ENCODE measurements at places on chromosomes 11 and 22. TPM values are rescaled to one million over a fixed set of nuclear protein-coding genes. Genes with fewer than 3 reads are reported as not detected.

DNA sequence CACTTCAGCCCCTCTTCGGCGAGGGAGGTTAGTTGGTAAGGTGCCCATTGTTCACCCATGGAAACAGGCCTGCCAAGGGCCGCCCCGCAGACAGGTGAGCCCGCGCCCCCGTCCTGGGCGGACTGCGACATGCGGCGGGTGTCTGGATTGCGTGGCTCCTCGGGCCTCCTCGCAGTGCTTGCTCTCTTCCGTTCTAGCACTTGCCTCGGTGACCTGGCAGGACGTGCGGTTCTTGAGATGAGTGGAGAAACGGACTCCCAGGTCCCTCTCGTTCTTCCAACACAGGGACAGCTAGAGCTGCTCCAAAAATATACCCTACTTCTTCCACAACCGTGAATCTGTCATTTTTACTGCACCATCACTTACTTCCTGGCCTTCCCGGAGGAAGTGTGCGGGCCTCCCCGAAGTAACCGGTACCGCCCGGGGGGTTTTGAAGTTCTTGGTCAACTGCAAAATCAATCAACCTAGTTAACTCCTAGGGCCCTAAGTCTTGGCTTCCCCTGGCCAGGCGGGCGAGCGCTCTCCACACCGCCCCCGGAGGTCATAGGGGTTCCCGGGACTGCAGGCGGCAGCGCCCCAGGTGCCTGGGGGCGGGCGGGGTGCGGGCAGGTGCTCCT is 745 bp upstream of the ZBTB44 start:
- H3K4me3 ChIP-seq: peak overlapping the region; percentile 66
- H3K27ac ChIP-seq: no peak overlapping the region
- DNase-seq: no peak
- H3K27me3 ChIP-seq: peaks cover 2% of the 10 kb centered on the region

APOA1 gene
- 6.0 TPM for total RNA-seq

DNA sequence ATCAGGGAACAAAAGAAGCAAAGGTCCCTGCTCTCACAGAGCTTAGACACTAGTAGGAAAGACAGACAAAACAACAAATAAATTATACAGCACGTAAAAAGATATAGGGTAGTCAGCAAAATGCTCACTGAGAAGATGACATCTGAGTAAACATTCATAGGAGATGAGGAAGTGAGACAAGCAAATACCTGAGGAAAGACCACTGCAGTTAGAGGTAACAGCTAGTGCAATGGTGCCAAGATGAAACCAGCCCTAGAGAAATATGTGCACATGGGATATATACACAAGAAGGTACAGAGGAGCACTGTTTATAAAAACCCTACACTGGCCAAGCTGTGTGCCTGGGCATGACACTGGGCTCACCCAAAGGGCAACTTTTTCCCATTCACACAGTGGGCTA is 9.8 kb downstream of the CYP2R1 start:
- H3K27ac ChIP-seq: no peak overlapping the region
- no peaks in the 10 kb centered on the region for H3K27me3 ChIP-seq
- no peaks in the 10 kb centered on the region for H3K4me1 ChIP-seq
- peaks cover 5% of the 10 kb centered on the region for H3K36me3 ChIP-seq
- DNase-seq: no peak

- no peak overlapping the region for H3K27ac ChIP-seq
- H3K27me3 ChIP-seq: no peaks in the 10 kb centered on the region
- H3K4me1 ChIP-seq: peaks cover 6% of the 10 kb centered on the region
- no peaks in the 10 kb centered on the region for H3K36me3 ChIP-seq
- no peak for DNase-seq
Observed at GRCh38 chr11:110079726-110080125, 13.5 kb upstream of the ZC3H12C start.

UPK2 gene
- not detected for total RNA-seq

DNA sequence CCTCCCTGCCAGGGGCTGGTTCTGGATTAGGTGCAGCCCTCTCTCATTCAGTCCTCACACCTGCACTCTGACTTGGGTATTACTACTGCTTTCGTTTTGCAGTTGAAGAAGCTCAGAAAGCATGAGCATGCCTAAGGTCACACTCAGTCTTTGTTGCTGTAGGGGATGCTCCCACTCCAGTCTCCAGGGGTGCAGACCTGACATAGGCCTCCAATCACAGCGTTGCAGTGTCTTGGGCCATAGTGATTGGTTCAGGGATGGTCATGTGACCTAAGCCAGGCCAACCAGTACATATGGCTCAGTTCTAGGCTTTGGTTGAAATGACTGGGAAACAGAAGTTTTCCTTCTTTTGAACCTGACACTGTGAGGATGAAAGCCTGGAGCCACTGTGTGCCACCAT is 61.7 kb downstream of the FBXO7 start:
- H3K27me3 ChIP-seq: peaks cover 9% of the 10 kb centered on the region
- H3K4me1 ChIP-seq: peaks cover 26% of the 10 kb centered on the region
- no peak for DNase-seq
- no peak overlapping the region for H3K4me3 ChIP-seq
- H3K36me3 ChIP-seq: no peaks in the 10 kb centered on the region

DNA sequence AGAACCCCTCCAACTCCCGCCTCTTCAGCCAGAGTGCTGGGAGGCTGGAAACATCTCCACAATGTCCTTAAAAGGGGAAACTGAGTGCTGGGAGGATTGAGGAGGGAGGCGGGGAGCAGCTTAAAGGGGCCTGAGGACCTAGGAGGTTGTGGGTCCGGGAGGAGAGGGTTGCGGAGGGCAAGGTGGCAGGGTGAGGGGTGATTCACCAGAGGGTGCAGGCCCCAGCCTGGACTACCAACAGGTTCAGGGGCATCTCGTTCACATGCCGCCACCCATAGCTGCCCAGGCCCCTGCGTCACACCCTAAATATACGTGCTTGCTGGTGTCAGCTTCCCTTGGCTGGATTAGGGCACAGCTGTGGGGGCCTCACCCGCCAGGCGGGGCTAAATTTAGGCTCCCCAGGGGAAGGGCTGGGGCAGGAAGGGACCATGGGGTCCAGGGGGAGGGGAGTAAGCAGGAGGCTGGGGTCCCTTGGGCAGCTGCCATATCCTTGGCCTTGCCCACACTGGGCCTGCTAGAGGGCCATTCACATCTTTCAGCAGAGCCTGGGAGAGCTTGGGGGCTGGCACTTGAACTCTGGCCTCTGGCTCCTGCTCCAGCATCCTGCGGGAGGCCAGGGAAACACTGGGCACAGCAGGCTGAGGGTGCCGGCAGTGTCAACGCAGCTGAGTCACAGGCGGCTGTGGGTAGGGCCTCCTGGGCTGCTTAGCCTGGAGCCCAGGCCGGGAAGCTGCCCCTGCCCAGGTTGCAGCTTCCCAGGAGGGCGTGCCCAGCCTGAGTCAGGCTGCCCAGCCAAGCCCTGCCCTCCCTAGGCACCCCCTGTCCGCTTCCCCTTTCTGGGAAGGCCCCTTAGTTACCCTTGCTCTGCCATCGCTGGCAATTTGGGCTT is 1.3 kb downstream of the EHBP1L1 start:
- DNase-seq: peak; percentile 48
- peak overlapping the region; percentile 49 for H3K4me3 ChIP-seq

DNA sequence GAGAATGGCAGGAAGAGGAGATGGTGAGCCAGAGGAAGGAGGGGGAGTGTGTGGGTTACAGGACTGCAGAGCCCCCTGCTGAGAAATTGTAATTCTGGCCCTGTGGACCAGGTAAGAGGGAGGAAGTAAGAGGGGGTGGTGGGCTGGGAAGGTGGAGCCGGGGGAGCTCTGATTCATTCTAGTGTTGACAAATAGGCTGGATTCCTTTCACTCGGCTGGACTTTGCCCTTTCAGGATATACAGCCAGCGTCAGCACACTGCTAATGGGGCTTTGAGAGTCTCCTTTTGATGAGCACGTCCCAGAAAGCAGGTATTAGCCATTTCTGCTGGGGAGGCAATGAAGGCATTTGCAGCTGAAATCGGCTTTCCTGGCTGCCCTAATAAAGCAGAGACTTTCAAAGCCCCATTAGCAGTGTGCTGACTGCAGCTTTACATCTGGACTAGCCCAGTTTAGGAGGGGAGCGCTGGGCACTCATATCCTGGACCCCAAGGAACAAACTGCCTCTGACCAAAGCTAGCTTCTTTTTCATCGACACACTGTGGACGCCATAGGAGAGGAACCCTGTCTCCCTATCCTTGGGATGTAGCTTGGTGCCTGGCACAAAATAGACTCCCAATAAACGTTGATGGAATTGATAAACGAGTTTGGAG is 44.8 kb upstream of the CADM1 start:
- H3K27me3 ChIP-seq: no peaks in the 10 kb centered on the region
- H3K4me1 ChIP-seq: no peaks in the 10 kb centered on the region
- no peak for DNase-seq

GRCh38 chr11:8190431-8190830 is 21.6 kb upstream of the RIC3 start:
- H3K4me3 ChIP-seq: no peak overlapping the region
- peaks cover 9% of the 10 kb centered on the region for H3K27me3 ChIP-seq
- H3K27ac ChIP-seq: no peak overlapping the region
- H3K36me3 ChIP-seq: no peaks in the 10 kb centered on the region
- no peak for DNase-seq

- peak; percentile 29 for DNase-seq
- H3K4me3 ChIP-seq: no peak overlapping the region
- no peaks in the 10 kb centered on the region for H3K36me3 ChIP-seq
- no peak overlapping the region for H3K27ac ChIP-seq
- H3K4me1 ChIP-seq: peaks cover 9% of the 10 kb centered on the region
Observed at GRCh38 chr11:35347921-35348331, 71.4 kb downstream of the SLC1A2 start.

DNA sequence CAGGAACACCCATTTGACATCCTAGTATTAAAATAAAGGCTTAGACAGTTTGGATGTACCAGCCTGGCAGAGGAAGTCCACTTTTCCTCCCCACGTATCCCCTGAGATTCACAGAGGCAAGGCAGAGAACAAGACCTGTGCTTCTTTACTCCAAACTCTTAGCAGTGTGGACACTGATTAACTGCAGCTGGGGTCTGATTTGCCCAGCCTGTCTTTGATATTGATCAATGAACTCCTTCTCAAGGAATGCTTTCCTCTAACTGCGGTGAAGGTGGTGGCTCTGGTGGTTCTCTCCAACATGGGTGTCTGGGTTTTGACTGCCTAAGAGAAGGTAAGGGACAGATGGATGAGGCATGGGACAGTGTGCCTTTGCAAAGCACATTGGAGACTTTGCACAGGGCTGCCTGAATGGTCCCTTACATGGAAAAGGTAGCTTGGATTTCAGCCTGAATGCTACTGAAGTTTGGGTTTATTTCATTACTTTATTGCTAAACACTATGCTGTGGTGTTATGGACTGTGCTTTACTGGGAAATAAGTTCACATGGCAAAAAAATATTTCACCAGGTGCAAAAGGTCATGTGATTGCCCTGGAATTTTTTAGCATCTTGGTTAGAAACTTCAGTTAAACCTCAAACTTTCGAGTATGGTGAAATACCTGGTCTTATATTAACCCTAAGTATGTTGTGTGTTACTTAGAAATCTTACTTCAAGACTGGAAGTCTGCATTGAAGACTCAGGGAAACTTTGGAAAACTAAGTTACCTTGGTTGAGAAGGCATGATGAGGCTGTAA is 1.8 kb downstream of the GAS2 start:
- H3K4me3 ChIP-seq: no peak overlapping the region
- H3K27ac ChIP-seq: no peak overlapping the region
- H3K4me1 ChIP-seq: no peaks in the 10 kb centered on the region

- no peak overlapping the region for H3K4me3 ChIP-seq
- H3K27ac ChIP-seq: no peak overlapping the region
- H3K4me1 ChIP-seq: no peaks in the 10 kb centered on the region
- no peak for DNase-seq
- H3K27me3 ChIP-seq: no peaks in the 10 kb centered on the region
- H3K36me3 ChIP-seq: no peaks in the 10 kb centered on the region
Observed at GRCh38 chr11:6746086-6746618, 25.6 kb downstream of the OR2AG2 start.

GRCh38 chr11:105937738-105938137 is 84.3 kb downstream of the MSANTD4 start:
- H3K36me3 ChIP-seq: no peaks in the 10 kb centered on the region
- DNase-seq: peak; percentile 50
- H3K27ac ChIP-seq: peak overlapping the region; percentile 20
- peaks cover 10% of the 10 kb centered on the region for H3K4me1 ChIP-seq

DNA sequence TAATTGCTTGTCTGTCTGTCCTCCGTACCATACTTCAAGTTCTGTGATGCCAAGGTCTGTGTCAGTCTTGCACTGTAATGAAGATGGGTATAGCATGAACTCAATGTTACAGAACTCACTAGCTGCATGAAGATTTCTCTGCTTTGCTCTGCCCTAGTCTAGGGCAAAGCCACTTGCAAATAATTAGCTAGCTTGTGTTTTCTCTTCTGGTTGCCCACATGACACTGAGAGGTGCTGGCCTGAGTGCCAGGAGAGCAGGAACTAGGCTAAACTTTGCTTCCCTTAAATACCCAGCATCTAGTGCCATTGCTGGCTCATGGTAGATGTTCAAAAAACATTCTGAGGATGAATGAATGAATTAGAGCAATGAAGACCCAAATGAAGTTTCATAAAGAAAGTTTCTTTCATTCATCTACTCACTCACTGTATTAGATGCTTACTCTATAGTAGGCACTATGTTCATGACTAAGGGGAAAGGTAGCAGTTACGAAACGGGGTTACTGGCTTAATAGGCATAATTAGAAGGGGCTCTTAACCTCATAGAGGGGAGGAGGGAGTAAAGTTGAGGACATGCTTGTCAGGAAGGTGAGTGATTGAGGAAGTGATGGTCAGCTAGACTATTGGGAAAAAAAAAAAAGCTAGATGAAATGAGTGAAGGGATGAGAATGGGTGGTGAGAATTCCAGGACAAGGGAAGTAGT is 4.4 kb upstream of the ENDOD1 start:
- peaks cover 12% of the 10 kb centered on the region for H3K4me1 ChIP-seq
- no peaks in the 10 kb centered on the region for H3K27me3 ChIP-seq
- no peak overlapping the region for H3K27ac ChIP-seq
- H3K36me3 ChIP-seq: no peaks in the 10 kb centered on the region

TENM4 gene
- total RNA-seq: 13.3 TPM

GRCh38 chr22:33723915-33724314 is 196.4 kb downstream of the LARGE1 start:
- no peak overlapping the region for H3K4me3 ChIP-seq
- no peaks in the 10 kb centered on the region for H3K36me3 ChIP-seq
- DNase-seq: no peak
- peaks cover 2% of the 10 kb centered on the region for H3K4me1 ChIP-seq
- no peak overlapping the region for H3K27ac ChIP-seq
- no peaks in the 10 kb centered on the region for H3K27me3 ChIP-seq

- peak; percentile 72 for DNase-seq
- H3K36me3 ChIP-seq: peaks cover 7% of the 10 kb centered on the region
- H3K4me3 ChIP-seq: no peak overlapping the region
- peak overlapping the region; percentile 90 for H3K27ac ChIP-seq
- H3K27me3 ChIP-seq: no peaks in the 10 kb centered on the region
Observed at GRCh38 chr11:122192634-122193255, 76.7 kb upstream of the BLID start.

Measured in astrocyte (in vitro differentiated cells and primary cell).